GM20000 (cell line): ENCODE measurements at places on chromosomes 7 and 10.

DNA sequence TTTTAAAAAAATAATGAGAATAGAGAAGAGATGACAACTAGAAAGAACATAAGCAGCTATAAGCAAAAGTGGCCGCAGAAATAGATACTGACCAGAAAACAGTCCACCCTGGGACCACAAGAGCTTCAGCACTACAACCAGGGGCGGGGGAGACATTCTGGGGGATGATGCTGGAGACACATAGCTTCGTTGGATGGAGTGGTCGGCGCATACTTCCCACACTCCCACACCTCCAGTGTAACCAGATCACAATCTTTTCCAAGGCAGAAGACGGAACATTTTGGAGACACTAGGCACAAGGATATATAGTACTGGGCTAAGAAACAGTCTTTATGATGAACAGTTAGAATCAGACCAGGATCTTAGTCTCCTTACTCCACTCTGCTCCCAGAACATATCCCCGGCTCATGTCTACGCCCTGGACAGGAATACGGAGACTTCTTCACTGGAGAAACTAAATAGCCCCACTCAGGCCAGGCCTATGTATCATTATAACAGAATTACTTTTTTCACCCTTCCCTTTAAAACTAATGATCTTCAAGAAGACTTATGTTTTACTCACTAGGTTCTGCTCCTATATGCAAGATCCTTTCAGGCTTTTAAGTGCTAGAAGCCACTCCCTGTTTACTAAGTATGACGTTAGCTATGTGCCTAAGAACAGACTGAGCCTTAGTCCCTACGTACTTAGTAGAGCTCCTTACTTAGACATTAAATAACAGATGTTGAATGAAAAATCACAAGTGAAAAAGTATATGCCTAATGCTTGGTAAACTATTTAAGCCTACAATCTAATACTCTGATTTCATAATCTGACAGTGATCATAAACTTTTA lies 169.6 kb downstream of the SRPK2 start:
- DNase-seq: no peak

DNA sequence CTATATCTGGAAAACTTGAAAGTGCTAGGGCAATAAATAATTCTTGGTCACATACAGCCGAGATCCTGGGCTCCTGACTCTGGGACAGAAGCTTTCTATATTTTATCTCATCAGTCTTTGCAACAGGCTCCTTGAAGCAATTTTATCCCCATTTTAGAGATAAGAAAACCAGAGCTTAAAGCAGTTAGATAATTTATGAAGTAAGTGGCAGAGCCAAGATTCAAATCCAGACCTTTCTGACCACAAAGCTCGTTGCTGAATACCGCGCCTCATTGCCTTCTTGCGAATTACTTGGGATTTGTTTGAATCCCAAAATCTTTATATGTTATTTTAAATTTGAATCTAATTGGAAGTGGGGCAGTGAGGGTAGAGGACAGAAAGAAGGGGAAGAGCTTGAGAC lies 106.0 kb downstream of the TCF7L2 start:
- DNase-seq: no peak

DNA sequence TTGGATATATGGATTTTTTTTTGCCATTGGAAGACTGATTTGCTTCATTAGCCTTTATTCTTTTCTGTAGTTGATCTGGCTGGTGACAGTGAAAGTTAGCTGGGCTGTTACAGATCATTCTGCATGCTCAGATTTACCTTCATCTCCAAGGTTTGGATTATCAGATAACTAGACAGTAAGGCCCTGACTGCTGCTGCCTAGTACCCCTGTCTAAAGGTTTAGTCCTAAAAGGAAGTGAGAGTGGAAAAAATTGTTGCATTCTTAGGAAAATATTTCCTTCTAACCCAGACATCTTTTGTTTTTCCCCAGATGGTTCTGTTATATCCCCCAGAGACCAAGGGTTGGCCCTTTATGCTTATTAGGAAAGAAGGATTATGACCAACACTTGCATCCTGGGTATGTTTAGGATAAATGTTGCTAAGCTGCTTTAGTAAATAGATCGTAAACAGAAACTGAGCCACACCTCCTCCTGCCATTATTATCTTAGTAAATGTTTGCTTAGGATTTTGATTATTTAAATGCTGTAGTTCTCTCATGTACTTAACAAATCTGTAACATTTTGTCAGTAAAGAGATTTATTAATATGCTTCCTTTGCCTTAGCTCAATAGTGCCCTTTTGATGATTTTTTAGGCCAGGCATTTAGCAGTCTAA lies 44.4 kb downstream of the MCU start:
- DNase-seq: no peak

GRCh38 chr10:115903845-115904244 lies 369.2 kb downstream of the GFRA1 start:
- no peak for DNase-seq

DNA sequence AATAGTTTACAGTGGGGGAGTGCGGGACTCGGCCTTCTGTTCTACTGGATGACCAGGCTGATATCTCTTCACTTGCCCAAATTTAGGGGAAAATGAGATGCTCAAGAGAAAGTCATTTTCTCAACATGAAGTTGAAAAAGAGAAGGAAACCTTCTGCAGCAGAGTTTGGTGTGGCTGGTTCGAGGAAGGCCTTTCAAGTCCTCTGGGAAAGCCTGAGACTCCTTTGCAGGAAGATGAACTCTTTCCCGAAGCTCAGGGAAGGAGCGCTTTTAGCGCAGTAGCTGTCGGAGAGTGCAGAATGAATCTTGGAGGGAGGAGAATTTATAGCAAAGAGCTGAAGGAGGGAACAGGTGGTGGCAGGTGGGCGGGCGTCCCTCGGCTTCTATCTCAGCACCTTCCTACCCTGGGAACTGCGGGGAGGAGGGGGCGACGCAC lies at the start of gene ATOH7:
TSS of gene ATOH7 (minus strand) at position 297 of the 435 bp plus-strand sequence. CDS start 436 bp downstream, outside the sequence.
- no peak for DNase-seq

- no peak for DNase-seq
These were observed 41.6 kb downstream of the KMT2E start for GRCh38 chr7:105055621-105056020.

DNA sequence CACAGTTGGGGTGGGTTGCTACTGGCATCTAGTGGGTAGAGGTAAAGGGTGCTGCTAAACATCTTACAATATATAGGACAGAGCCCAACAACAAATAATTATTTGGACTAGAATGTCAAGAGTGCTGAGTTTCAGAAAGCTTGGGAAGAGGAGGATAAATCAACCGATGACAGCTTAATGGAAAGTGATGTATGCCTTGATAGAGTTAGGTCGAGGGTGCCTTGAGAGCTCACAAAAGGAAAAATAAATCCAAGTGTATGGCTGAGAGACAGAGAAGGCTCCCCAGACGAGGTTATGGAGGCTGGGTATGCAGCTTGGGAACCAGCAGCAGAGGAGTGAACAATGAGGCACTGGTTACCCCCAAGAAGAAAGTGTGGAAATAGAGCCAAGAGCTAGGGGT lies 211.1 kb downstream of the HDAC9 start:
- DNase-seq: no peak
